NCI-H524 treated with DMSO at 0.1 percent for 48 hours (cell line): ENCODE measurements at places on chromosomes 1 and 21.
A peak's percentile ranks its signal among the peaks of the same experiment; 100 is the strongest.

- DNase-seq: peak; percentile 26
These were observed 85.5 kb upstream of the CACNA1E start for GRCh38 chr1:181397845-181398244.

GRCh38 chr1:209807509-209807908 is 1.6 kb upstream of the IRF6 start:
- no peak for DNase-seq

GRCh38 chr21:46151261-46151988 is 4.0 kb downstream of the FTCD start:
- no peak for DNase-seq

DNA sequence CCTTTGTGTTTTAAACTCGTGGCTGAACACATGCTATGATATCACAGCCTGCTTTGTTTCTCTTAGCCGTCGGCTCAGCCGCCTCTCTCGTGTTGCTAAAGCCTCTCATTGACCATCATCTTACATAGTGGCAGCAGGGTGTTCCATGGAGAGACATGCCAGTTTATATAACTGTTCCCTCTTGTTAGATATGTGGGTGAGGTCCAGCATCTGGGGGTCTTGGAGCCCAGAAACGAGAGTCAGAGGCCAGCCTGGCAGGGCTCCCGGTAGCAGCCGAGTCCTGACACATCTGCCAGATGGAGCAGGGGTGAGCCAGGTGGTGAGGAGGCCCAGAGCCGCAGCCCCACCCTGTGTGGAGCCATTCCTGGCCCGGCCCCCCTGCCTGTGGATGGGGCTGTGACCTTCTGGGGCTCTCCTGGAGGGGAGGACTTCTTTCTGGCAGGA is 11.9 kb downstream of the PODN start:
- DNase-seq: peak; percentile 50

DNA sequence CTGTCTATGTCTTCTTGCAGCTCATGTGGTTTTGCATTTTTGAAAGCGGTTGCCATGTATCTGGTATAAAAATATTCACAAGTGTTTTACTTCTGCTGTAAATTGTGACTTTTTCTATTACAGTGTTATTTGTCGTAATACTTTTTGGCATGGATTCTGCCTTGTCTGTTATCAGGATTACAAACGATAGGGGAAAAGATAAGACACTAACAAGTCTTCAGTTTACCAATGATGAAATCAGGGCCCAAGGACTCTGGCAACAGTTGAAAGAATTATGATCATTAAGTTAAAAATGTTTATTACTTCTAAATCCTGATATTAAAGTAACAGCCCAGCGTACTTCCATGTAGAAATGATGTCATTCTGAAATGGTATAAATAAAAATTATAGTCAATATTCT is 298.8 kb downstream of the KIF26B start:
- no peak for DNase-seq
